ENCODE measurements at places on chromosomes 3 and 15.

DNA sequence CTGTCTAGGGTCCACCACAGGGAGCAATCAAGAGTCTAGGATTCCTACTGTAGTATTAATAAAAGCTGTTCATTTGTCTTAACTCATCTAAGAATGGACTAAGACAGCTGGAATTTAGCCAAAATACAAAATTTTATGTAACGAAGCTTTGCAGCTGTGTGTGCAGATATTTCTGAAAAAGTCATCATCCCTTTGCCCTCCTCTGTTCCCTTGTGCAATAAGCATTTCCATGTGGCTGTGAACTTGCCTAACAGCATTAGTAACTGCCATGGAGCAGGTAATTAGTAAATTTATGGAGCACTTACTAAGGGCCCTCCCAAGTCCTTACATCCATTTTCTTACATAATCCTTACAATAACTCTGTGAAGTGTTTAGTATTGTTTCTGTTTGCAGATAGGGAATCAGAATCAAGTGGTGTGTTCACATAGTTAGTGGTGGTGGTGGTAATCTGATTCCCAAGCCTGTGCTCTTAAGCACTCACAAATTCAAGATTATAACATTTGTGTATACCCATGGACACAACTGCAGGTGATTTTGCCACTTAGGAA, 114.5 kb downstream of the RARB start:
- ATAC-seq, result no peak

DNA sequence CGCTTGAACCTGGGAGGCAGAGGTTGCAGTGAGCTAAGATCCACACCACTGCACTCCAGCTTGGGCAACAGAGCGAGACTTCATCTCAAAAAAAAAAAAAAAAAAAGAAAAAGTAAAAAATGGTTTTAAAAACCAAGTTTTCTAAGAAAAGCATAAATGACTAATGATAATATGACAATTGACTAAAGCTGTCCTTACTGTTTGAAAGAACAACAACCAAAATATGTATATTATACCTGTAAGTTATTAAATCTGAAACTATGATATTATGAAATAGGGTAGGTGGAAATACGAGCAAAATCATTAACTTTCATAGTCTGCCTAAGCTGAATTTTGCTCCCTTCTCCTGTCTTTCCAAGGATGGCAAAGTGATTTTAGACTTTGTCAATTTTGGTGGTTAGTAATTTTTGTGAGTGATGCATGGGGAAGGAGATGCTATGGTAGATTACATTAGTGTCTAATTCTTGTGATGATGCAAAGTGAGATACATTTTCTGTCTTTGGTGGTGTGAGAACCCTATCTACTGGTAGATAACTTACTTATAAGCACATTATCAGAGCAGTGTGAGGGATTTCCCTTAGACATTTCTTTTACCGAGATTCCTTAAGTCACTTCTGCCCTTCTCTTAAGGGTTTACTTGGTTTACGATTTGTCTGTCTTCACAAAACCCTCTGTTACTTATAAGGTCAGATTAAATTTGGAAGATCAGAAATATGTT, 10.6 kb upstream of the CHD2 start:
- no peak for ATAC-seq

GRCh38 chr3:157127831-157128767, 31.8 kb downstream of the CCNL1 start:
- ATAC-seq, result peak; percentile 13

- no peak for ATAC-seq
Observed at GRCh38 chr3:71708476-71709105, 16.6 kb downstream of the EIF4E3 start.

DNA sequence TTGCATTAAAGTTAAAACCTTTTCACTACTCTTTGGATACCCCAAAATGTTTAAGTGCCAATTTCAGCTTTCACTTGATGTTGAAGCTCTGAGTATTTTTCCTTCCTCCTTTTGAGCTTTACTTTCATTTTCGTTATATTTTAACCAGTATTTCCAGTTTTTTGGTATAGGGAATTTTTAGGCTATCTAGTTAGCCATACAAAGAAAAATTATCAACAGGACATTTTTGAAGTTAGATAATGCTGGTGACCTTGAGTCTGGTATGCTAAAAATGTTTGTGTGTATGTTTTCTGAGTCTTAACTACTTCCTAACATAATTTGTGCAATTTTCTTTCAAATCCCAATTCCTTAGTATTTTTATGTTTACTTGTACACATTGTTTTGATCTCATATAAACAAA, 284.8 kb downstream of the OTOL1 start:
- no peak for ATAC-seq

DNA sequence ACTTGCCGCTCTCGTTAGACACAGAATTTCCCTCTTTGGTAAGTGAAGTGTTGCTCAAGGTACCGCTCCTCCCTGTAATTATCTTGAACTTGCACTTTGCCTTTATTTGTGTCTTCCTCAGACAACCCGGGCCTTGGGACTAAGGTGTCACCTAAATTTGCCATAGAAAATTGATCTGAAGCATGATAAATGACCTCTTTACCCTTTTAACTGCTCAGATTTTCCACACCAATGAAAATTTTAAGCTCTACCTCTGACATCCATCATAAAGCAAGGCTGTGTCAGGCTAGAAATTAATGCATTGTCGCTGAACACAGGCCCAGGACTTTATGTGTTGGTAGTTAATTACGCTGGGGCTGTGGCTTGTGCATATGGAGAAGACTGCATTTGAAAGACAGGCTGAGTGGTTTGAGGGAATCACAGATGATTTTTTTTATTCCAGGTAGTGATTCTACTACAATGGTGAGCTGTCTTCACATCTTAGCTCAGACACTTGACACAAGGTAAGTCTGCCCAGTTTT, 199.6 kb upstream of the CHRM5 start:
- no peak for ATAC-seq

- ATAC-seq, result no peak
Observed at GRCh38 chr3:127135241-127136023, 57.5 kb upstream of the PRR23E start.

GRCh38 chr3:172367205-172368105, 80.8 kb downstream of the GHSR start:
- no peak for ATAC-seq

GRCh38 chr3:18843983-18844382, 304.3 kb upstream of the KCNH8 start:
- ATAC-seq, result no peak
